T-cell (primary cell): ENCODE measurements at places on chromosomes 1 and 21.

DNA sequence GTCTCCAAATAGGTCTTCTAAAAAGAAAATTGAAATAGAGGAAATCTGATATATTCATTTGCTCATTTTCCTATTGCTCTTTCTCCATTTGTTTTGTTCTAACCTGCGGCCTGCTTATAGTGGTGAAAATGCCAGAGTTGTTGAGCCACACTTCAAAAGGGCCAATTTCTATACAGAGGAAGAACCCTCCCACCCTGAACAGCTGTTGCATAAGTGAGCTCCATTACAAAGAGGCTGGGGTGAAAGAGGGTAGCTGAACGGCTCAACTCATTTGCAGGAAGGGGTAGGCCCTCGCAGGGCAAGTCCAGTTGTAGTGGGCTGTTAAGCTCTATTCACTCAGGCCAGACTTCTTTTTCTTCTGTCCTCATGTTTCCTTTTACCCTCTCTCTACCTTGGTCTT lies 8.8 kb downstream of the ADCY10 start:
- DNase-seq, result no peak

DNA sequence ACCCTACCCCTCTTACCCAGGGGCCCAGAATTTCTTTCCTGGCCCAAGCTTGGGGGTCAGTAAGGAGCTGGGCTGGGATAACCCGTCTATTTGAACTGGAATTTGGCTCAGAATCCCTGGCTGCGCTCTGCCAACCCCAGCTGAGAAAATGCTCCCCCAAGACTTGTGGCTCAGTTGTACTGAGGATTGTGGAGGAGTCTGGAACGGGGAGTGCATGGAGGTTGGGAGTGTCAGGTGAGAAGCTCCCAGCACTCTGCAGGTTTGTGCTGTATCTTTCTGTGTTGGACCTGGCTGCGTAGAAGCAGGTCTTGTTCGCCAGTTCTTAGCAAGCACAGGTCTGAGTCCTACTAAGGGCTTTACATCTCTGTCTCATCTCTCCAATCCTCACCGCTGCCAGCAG lies 1.6 kb downstream of the TCEA3 start:
- no peak for DNase-seq

DNA sequence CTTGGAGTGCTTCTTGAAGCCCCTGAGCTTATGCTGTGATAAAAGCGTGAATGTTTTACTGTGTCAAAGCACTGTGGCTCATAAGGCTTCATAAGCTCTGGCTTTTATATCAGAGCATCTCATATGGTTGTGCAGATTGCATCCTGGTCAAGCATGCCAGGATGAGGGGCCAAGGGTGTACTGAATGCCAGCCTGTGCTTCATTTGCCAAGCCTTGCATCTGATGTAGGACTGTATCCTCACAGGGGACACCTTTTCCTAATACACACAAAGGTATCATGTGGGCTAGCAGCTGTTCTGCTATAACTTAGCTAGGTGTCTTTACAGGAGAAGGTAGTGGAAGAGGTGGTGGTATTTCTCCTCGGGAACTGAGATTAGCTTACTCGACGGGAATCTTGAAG lies 134.7 kb downstream of the ST6GALNAC3 start:
- no peak for DNase-seq

DNA sequence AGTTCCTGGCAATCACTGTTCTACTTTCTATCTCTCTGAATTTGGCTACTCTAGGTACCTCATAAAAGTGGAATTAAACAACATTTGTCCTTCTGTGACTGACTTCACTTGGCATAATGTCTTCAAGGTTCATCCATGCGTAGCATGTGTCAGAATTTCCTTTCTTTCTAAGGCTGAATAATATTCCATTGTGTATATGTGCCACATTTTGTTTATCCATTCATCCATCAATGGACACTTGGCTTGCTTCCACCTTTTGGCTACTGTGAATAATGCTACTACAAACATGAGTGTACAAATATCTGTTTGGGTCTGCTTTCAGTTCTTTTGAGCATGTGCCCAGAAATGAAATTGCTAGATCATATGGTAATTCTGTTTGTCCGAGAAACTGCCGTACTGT lies 14.7 kb downstream of the CACHD1 start:
- no peak for DNase-seq

DNA sequence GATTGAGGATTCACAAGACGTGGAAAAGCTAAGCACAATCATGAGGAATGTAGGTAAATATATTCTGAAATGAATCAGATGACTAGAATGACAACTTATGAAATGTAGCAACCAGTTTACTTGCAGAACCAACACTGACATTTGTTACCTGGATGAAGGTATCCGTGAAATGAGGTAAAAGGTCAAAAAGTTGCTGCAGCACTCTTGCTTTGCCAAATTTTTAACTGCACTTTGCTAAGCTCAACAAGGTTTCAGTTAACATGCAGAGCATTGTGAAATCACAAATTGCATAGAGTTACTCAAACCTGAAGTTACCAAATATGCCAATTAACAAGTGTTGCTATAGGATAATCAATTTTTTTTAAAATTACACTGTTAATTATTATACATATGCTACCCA lies 1280.1 kb downstream of the KCNT2 start:
- DNase-seq, result no peak

DNA sequence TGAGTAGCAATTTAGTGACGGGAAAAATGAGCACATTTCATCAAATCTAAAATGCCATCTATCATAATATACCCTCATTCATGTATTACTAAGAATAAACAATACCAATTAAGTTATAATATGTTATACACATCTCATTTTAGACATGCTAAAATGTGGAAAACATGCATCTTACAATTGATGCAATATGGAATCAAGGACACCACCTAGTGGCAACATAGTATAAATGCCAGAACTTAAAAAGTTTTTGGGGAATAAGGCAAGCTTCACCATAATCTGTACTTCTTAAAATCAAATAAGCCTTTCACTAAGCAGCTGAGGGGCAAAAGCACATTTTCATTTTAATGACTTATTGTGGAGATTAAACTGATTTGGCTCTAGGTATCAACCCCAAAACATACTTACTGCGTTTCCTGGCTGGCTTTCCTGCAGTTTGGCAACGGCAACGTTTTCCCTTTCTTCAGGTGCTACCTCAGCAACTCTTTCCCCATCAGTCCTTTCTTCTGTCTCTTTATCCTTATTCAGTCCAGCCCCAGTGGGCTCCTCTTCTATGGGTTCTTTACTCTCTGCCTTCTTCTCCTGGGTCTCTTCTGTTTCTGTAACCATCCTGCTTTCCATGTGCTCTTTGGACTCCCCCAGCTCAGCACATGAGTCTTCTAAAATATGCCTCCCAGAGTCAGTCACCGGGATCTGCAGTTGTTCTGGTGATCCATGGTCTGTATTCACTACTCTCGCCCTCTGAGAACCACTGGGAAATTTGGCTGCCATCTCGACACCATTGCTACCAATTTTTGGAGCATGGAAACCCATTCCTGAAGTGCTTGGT lies 11.4 kb downstream of the SDE2 start:
- no peak for DNase-seq

DNA sequence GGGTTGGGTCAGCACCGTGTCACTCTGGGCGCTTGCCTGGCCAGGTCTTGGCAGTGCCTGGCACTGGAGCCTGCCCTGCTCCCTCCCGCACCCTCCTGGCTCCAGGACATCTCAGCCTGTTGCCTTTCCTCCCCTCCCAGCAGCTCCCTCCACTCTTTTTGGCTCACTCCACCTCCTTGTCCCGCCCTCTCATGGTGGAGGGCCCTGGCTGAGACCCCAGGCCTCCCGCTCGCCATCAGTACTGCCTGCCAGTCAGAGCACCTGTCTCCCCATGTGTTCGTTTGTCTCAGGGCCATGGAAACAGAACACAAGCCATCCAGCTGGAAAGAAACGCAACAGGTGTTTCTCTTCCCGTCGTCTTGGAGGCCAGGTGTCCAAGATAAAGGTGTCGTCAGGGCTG lies 61.0 kb downstream of the B3GALT5 start:
- DNase-seq, result no peak

GRCh38 chr1:37634992-37635902 lies 555 bp upstream of the RSPO1 start:
- DNase-seq, result no peak

- no peak for DNase-seq
Measured at GRCh38 chr1:37752213-37752582, 12.7 kb downstream of the EPHA10 start.

DNA sequence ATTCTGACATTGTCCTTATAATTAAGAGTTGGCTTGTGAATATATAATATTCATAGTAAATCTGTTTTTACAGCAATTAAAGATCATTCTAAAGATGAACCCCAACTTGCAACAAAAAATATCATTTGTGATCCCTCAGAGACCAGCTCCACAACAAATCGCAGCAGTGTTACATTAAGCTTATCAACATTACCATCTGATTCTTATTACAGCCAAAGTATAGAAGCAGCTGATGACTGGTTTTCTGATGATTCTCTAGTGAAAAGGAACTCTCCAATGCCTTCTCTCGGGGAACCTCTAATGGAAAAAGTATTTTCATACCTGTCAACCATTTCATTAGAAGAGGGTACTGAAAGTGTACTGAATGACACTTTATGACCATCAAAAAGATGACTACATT lies 45.4 kb downstream of the C1orf185 start:
- DNase-seq, result no peak

DNA sequence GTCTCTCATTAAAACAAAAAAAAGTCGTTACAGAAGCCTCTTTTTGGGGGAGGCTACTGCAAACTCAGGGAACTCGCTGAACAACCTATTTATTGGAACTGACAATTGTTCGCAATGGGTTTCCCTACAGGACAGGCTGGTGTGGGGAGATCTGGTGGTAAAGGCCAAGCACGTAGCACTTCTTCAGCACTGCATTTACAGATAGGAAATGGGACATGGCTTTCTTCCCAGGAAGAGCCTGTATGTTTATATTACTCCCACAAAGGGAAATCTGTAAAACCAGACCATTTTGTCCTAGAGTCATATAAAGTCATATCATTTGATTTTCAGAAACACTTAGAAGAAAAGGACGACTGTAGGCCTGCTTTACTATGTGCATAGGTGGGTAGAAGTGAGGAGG lies 38.8 kb upstream of the TBX15 start:
- no peak for DNase-seq

DNA sequence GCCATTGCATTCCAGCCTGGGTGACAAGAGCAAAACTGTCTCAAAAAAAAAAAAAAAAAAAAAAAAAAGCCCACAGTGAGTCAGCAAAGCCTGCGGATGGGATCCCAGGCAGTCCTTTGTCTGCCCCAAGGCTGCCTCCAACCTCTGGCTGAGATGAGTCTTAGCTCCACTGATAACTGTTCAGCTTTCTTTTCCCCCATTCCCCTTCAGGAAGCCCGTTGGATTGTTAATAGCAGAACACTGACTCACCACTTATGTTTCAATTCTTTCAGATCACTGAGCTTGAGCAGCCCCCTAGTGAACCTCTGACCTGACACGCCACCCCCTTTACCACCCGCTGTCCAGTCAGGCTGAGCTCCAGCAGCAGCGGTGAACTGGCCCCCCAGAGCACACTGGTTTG lies 57.5 kb downstream of the ERG start:
- DNase-seq, result no peak

DNA sequence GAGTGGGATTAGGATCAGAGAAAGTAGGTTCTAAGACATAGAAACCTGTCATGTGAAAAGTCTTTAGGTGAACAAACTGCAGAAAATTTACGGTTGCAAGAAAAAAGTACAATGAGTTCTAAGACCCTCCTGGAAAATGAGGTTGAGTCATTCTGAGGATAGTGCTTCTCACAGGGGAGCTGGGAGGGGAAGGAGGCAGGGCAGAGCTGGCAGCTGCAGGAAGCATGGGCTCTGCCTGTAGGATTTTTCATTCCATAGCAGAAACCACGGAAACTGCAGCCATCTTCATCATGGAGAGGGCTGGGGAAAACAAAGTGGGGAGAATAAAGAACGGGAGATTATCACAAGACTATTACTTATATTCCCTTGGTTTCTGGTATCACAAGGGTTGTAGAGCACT lies 25.8 kb upstream of the THEM4 start:
- no peak for DNase-seq

DNA sequence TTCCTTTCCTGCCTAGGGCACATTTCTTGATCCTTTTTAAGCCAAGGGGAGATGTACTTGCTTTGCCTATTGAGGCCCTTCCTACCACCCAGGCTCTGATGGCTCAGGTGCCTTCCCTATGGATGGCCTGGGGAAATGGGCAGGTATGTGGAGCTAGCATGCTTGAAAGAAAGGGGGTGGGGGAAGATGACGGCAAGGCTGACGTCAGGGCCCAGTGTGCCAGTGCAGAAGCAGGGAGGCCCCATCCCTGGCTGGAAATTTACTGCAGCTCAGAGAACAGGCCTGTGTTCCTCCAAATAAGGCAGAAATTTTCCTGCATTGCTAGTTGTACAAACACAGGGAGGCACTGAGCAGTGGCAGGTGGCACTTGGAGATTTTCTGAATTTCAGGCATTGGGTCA lies 453.2 kb upstream of the VAMP3 start:
- DNase-seq, result no peak

- no peak for DNase-seq
Measured at GRCh38 chr1:119475866-119476439, 31.1 kb upstream of the HSD3B1 start.

- no peak for DNase-seq
Measured at GRCh38 chr1:211735208-211736170, 60.1 kb upstream of the NEK2 start.
